Inflammatory macrophage treated with lipopolysaccharide for 4 hours (primary cell): ENCODE measurements at places on chromosomes 1 and 21.

DNA sequence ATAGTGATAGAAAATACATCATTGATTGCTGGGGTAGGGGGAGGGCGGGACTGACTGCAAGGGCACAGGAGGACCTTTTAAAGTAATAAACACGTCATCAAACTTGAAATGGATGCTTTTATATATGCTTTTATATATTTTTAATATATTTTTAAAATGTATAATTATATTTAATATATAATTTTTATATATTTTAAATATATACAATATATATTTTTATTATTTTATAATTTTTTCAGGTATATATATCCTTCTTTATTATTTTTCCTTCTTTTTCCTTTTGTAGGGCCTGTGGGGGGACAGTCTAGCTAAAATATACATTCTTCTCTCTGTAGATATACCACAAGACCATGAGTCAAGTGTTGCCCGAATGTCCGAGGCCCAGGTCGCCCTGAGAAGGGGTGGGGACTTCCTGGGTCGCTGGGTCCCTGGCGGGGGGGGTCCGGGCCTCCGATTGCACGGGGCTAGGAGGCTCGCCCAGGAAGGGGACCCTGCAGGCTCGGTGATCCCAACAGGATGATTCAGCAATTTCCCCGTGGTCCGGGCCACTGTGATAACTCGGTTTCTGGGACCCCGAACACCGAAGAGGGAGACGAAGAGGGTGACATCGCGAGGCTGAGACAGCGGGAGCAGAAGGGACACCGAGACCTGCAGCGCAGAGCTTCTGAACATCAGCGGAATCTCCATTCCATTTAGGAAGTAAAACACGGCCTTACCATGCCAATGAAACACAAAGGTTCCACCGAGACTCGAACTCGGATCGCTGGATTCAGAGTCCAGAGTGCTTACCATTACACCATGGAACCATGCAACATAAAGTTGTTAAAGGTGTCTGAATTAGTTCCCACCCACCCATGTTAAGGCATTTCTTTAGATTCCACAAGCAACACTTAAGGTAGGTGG lies 112.5 kb upstream of the NBPF11 start:
- DNase-seq: no peak

DNA sequence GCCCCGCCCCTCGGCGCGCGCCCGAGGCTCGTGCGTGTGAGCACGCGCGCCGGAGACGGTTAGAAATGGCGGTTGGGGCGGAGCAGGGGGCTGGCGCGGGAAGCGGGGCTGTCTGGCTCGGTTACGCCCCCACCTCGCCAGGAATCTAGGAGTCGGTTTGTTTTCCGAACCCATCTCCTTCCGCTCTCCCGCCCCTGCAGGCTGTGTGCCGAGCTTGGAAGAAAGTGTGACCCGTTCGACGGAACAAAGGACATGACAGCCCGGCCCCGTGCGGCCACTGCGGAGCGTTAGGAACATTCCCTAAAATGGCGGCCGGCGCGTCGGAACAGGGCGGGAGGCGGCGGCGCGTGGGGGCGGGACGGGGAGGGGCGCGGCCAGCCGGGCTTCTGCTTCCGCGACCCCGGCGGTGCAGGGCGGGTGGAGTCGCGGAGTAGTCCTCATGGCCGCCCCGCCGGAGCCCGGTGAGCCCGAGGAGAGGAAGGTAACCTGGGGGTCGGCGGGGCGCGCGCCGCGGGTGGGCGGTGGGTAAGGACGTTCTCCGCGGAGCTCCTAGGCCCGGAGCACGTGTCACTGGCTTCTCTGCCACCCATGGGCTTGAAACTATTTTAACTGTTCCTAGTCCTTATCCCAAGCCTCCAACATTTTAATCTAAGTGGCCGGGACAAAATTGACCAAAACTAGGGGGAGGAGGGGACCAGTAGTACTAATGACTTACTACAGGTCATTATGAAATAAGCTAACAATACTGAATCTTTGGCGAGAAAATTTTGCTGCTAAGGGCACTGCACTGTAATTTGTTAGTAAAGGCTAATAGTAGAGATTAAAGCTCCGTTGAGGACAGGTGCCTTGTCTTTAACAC lies at the start of gene COX20:
Gene COX20 (plus strand): TSS at position 383 of the 859 bp plus-strand sequence. CDS start 57 bp downstream, at position 440.
- peak; percentile 89 for DNase-seq

- no peak for DNase-seq
These were observed 446.8 kb upstream of the PLXNA2 start for GRCh38 chr1:208691012-208691411.

GRCh38 chr1:94428441-94428840 lies 10.3 kb downstream of the ABCD3 start:
- no peak for DNase-seq

- DNase-seq: no peak
These were observed 16.9 kb downstream of the NTMT2 start for GRCh38 chr1:170162459-170163246.

GRCh38 chr1:79847700-79848099 lies 841.2 kb upstream of the ADGRL4 start:
- DNase-seq: no peak

- no peak for DNase-seq
These were observed 9.1 kb downstream of the IBA57 start for GRCh38 chr1:228174482-228175315.

DNA sequence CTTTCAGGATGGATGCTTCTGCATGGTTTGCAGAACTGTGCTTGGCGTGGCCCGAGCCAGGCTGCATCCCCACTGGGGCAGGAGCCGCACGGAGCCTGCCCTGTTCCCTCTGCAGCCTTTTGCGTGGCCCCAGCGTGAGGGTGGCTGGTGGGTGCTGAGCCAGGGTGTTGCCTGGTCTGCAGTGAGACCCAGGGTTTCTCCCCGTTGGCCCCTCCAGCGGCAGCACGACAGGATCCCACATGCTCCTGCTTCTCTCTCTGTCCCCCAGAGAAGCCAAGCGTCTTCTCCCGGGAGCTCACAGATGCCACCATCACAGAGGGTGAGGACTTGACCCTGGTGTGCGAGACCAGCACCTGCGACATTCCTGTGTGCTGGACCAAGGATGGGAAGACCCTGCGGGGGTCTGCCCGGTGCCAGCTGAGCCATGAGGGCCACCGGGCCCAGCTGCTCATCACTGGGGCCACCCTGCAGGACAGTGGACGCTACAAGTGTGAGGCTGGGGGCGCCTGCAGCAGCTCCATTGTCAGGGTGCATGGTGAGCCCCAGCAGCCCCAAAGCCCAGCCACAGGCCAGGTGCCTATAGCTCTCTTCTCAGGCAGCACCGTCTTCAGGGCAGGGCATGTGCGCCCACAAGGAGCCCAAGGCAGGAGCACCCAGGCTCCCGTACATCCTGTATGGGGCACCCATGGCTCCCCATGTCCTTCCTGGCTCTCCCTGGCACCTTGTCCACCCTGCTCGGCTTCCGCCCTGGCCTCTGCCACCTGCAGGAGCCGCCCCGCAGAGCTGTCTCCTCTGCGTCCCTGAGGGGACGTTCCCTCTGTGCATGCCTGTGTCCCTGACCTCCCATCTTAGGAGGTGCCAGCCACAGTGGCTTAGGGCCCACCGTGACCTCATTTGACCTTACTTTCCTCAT lies 78.9 kb downstream of the OBSCN start:
- no peak for DNase-seq

GRCh38 chr1:19861842-19862530 lies 20.2 kb upstream of the OTUD3 start:
- no peak for DNase-seq

GRCh38 chr1:173052681-173053196 lies 2.0 kb upstream of the TNFSF18 start:
- DNase-seq: peak; percentile 69

DNA sequence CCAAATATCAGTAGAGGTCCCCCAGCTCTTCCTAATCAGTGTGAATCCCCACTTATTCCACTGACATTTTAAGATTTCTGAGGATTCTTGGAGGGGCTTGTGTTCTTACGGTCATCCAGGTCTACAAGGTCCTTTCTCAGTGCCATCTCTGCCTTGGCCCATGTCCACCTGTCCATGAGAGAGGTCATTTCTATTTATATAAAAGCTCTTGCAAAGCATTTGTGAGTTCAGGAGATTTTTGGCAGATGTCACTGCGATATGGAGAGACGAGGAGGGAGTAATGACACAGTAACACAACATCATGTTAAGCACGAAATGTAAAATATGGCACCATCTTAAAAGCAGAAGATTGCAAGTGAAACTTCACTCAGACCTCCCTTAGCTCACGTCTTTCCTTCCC lies 144.6 kb upstream of the NFIA start:
- DNase-seq: no peak

DNA sequence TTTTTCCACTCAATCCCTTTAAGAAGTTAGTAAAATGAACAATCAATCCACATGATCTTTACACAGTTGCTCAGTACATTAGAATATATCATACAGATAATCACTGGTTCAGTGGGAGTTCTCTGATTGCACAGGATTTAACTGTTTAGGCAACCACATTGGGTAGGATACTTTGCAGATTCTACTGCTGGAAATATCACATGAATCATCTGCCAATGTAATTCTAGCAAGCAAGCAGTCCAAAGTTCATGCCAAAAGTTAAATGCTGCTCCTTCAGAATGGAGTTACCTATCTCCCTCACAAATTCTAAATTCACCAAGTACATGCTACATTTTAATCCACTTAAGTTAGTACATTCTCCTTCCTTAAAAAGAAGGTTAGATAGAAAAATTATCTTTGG lies 52.4 kb downstream of the NEGR1 start:
- DNase-seq: no peak

DNA sequence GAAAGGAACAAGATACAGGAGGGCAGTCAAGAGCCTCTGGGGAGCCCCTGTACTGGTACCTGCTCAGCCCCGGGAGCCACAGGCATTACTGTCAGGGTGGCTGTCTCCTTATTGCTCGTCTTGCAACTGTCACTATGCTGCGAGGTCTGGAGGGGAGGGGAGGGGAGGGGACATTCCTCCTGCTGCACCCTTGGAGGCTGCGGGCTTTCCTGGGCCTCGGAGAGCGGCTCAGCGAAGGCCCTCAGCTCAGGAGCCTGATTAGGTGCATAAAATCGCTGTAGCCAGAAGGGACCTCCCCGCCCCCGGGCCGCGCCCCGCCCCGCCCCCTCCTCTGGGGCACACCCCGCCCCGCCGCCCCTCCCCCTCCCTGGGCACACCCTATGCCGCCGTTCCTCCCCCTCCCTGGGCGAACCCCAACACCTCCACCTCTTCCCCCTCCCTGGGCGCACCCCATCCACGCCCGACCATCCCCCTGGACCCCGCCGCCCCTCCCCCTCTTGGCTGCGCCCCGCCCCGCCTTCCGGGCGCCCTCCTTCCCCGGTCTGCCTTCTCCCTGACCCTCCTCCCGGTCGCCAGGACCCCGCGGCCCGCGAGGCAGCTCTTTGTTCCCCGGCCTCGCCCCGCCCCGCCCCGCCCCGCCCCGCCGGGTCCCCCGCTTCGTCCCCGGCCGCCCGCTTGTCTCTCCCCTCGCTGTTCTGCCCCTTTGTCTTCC lies 35.5 kb downstream of the CACHD1 start:
- DNase-seq: no peak

DNA sequence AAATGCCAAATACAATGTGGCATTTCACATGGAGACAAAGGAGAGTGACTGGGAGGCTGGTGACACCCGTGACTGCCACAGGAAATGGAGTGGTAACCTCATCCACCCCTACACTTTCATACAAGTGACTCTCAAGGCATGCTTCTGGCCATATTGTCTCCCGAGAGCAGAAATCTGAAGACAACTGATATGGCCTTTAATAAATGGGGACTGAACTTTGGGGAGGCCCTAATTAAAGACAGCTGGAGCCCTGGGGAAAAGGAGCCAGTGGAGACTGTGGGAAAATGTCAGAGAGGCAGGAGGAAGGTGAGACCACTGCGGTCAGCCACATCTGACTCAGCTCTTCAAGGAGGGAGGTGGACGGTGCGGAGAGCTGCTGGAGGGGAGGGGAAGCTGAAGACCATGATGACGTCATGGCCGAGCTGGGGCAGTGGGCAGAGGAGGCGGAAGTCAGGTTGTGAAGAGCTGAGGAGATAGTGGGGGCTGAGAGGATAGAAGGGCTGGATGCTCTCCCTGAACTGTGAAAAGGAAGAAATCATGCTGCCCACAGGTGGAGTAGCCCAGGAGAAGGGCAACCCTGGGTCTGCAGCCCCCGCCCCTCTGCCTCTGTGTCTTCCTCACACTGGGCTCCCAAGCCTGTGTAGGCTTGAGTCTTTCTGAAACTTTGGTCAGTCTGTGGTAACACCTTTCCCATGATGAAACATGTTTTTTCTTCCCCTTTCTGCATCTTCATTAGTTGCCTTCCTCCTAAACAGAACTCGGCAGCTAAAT lies 14.0 kb upstream of the NCF2 start:
- peak; percentile 91 for DNase-seq

GRCh38 chr1:13513895-13514546 lies at the start of gene LRRC38:
LRRC38 (minus strand) TSS chr1:13514003; CDS start chr1:13513593, 410 bp downstream.
- DNase-seq: no peak

DNA sequence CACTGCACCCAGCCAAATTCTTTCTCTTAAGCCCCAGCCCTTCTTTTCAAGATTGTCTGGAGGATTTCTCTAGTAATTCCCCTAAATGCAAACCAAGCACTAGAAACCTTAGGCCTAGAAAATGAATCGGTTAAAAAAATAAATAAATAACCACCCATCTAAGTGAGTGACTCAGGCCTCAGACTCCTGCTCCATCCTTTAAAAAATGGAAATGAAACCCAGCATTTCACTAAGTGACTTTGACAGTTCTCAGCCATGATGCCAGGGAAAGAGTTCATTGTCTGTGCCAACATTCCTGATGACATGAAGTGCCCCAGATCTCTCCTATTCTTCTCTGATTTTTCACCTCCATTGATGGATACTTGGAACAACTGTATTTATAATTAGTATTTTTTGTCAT lies 415.2 kb upstream of the DAB1 start:
- DNase-seq: no peak

DNA sequence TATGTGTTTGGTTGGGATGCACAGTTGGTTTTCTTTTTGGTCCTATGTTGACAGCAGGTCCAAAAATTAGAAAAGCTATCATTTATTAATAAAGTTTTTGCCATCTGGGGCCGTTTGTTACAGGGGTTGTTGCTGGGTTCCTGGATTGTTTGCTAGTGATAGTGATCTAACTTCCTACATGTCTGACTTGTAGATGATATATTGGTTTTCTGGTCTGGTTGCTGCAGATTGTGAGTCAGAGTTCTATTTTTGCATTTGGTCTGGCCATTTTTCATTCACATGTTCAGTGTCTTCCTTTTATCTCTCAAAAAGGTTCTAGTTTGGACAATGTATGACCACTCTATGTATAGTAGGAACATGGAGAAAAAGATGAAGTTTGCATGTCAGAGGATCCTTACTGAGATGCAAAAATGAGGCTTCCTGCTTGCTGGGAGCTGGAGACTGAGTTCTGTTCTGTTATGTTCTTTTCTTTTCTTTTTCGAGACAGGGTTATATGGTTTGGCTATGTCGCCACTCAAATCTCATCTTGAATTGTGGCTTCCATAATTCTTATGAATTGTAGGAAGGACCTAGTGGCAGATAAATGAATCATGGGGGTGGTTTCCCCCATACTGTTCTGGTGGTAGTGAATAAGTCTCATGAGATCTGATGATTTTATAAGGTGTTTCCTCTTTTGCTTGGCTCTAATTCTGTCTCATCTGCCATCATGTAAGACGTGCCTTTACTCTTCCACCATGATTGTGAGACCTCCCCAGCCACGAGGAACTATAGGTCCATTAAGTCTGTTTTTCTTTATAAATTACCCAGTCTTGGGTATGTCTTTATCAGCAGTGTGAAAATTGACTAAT lies 4.2 kb upstream of the NVL start:
- peak; percentile 83 for DNase-seq

- no peak for DNase-seq
These were observed 145.4 kb downstream of the PLXNA2 start for GRCh38 chr1:208098773-208099172.
